Epithelial cell of esophagus (primary cell): ENCODE measurements at places on chromosomes 7 and 10.

DNA sequence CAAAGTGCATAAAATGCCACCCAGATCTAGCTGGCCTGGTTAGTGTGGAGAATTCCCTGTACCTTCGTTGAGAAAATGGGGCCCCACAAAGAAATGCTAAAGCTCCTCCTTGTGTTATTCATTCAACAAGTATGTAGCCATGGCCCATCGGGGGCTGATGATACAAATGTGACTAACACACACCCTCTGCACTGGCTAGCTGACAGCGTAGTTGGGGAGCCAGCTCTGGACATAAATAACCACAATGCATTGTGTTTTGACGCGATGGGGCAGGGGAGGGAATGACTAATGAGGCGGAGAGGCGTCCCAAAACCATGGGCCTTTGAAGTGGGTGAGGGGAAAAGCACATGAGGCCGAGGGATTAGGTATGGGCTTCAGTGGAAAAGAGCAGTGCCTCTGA is 28.2 kb upstream of the ASL start:
- DNase-seq: peak; percentile 91

- DNase-seq: no peak
These were observed 263.7 kb downstream of the ZMYND11 start for GRCh38 chr10:398954-399353.

DNA sequence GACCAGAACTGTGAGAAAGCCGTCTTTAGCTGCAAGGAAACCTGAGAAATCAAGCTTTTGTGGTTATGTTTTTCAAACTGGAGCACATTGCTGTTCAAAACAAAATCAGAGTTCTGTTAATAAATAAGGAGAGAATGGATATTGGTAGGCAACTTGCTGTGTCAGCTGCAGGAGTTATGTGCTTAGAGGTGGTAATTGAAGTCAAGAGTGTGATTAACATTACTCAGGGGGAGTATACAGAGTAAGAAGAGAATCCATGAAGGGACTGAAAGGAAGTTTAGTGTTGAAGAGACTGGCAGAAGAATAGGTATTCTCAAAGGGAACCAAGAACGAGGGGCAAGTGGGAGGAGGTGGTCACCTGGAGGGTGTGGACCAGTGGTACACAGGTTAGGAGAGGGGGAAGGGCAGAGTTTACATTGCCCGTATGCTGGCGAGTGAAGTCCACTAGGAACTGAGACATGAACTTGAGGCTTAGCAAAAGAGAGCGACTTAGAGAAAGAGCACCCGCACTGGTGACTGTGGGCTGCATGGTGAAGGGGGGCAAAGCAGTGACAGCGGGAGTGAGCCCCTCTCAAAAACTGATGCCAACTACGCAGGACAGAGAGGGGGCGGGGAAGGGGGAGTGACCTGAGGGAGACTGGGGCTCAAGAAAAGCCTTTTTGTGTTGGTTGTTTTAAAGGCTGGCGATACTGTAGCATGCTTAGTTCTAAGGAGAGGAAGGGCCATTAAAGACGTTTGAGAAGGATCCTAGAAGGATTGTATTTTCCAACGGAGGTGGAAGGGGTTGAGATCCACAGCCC is 80.0 kb downstream of the SDK1 start:
- no peak for DNase-seq

- no peak for DNase-seq
These were observed 210.5 kb downstream of the TWIST1 start for GRCh38 chr7:18906901-18907300.

GRCh38 chr10:118840071-118840775 is 85.5 kb upstream of the CACUL1 start:
- peak; percentile 99 for DNase-seq

DNA sequence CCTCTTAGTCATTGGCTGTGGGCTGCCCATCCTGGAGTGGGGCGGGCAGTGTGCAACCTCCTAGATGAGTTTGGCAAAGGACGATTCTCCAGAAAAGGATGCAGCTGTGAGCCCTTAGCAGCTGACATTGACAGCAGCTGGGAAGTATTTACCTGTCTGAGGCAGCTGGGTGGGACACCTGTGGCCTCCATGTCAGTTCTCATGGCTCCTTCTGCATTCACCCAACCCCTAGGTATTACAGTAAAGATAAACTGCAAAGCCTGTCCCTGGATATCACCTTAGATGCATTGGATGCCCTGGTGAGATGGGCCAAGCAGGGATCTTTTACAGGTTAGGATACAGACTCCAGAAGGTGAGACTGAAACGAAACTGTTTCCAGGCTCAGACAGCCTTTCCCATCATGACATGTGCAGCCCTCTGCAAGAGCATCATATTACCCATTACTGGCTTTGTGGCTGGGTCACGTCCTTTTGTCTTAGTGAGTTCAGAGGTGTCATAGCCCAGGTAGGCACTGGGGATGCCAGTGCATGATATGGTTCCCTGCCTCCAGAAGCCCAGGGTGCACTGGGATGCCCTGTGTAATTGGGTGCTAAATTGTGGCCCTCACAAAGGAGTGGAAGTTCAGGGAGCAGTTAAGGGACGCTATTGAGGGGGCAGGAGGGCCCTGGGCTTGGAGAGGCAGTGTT is 28.9 kb downstream of the MINDY4 start:
- DNase-seq: peak; percentile 5

DNA sequence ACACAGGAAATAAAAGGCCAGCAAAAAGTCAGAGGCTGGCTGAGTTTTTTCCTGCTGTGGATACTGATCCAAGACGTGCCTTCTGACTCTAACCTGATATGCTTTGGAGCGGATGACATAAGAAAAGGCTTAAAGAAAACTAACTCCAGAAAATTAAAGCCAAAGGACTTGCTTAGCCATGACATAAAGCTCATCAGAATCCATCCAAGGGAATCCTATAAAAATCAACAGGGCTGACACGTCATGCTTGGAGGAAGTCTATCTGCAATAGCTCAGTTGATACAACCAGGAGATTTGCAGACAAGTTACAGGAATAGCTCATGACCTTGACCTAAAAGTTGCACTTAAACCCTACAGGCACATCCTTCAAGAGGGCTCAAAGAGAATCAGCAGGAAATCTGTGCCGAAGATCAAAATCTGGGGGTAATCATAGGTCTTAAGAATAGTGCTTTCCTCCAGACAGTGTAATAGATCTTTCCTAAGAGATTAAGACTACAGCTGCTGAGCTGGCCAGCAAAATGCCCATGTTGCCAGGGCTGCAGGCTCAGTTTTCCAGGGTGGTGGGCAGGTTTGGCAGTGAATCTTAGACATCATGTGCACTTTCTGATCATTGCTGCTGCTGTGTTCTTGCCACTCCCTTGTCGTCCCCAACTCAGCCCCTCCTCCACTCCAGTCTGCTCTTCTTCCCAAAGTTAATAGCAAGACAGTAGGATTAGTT is 111.5 kb upstream of the SVIL start:
- no peak for DNase-seq

GRCh38 chr7:44216521-44217222 is 15.9 kb downstream of the YKT6 start:
- no peak for DNase-seq

- DNase-seq: no peak
These were observed 27.7 kb downstream of the NCAPG2 start for GRCh38 chr7:158676906-158677305.

GRCh38 chr10:98790817-98791216 is 344.1 kb upstream of the HPS1 start:
- peak; percentile 27 for DNase-seq

DNA sequence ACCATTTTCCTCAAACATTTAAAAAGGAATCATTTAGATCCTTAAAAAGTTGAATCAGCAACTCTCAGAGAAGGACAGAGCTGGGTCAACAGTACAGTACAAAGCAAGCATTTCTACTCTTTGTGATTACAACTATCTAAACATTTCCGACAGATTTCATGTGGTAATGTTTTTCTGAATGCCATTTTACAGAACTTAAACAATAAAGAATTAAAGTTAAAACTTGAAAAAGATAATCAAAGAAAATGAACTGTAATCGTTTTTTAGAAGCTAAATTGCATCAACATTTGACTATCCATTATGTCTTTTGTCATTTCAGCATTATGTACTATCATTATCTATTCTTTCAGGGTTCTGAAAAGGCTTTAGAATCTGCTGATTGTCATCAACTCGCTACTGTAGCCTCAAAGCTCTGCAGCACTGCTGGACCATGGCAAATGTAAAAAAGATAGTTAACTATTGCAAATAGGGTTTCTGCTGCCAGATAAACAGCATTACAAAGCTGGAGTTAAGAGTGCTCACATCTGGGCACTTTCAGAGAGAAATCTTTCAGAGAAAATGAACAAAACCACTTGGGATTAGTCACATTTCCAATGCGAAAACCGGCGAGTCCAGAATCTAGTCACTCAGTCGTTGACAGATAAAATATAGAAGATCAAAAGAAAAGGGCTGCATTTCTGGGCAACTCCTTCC is 160.4 kb upstream of the LAMB4 start:
- no peak for DNase-seq

DNA sequence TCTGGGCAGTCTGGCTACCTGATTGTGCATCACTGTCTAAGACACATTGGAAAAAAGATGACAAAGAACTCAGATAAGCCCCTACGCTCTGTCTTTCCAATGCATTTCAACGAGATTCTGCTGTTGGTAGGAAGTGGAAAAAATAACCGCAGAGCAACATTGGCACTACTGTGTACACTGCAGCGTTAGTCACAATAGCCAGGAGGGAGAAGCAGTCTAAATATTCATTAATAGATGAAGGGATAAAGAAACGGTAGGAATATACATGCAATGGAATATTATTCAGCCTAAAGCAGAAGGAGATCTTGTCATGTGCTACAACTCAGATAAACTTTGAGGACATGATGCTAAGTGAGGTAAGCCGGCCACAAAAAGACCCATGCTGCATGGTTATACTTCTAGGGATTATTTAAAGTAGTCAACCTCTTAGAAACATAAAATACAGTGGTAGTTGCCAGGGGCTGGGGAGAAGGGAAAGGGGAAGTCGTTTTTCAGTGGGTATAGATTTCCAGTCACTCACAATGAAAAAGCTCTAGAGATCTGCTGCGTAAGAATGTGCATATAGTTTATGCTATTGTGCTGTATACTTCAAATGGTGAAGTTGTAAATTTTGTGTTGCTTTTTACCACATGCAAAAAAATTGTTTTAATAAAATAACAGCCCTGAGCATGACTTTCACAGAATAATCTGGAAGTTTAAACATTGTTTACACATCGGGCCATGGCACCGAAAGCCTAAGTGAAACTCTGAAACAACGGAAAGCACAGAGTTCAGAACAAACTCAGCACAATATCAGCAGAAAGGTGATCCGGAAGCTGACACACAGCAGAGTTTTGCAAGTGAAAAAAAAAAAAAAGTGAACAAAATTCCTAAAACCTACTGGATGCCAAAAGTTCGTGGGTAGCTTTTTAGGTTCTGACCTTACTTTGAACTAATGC is 40.1 kb downstream of the ELMO1 start:
- DNase-seq: no peak

DNA sequence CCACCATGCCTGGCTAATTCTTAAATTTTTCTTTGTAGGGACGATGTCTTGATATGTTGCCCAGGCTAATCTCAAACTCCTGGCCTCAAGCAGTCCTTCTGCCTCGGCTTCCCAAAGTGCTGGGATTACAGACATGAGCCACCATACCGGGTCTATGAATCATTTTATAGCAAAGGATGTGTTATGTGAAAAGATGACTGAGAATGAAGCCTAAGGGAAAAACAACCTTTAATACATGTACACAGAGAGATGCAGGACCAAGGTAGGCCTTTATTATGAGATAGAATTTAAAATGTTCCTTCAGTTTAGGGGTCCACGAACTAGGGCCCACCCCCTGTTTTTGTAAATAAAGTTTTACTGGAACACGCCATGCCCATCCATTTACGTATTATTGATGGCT is 41.0 kb downstream of the UBE2H start:
- DNase-seq: peak; percentile 41

GRCh38 chr7:141203586-141203985 is 129.7 kb downstream of the TMEM178B start:
- DNase-seq: no peak

- peak; percentile 50 for DNase-seq
These were observed 7.1 kb upstream of the KLF6 start for GRCh38 chr10:3791974-3792633.

GRCh38 chr10:86090807-86091206 is 275.8 kb downstream of the GRID1 start:
- no peak for DNase-seq

DNA sequence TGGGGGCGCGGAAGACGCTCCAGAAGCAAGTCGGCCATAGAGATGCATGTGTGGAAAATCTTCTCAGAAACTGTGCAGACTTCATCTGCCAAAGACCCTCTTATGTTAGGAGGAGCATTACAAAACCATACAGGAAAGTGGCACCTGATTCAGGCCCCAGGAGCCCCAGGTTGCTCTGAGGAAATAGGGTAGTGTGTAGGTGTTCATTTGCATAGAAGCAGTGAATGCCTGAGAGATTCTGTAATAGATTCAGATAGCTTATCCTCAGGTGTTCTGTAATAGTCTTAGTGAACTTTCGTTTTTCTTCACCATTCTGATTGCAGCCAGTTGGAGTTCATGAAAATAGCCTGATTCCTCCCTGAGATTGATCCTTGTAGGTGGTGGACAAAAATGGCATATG is 106.4 kb upstream of the GJD4 start:
- peak; percentile 43 for DNase-seq

DNA sequence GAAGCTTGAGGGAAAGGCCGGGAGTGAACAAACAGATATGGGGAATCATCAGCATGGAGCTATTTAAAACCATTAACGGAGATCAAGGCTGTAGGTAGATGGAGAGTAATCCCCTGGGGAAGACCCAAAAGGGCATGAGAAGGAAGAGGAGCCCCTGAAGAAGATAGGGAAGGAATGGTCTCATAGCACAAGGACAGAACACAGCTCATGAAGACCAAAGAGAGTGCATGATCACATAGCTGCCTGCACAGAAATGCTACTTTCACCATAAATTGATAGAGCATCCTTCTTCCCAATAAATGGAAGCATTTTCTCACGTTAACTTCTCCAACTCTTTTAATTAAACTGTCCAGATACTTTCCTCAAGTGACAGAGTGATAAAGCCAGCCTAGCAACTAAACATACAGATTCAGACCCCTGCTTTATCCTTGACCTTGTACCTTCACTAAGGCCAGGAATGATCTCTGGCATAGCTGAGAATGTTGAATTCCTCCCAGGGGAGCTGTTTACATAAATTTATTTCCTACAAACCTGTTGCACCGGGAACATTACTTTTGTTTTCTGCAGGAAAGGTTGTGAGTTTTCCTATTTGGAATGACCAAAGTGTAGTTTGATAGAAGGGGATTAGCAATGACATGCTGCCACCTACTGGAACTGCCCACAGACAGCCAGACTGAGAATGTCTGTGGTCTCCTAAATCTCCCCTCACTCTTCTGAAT is 110.8 kb upstream of the LRGUK start:
- peak; percentile 45 for DNase-seq

- DNase-seq: peak; percentile 15
These were observed 134.7 kb downstream of the ARL5B start for GRCh38 chr10:18793951-18794350.
